ENCODE measurements at places on chromosomes 16 and 17. TPM values are rescaled to one million over a fixed set of nuclear protein-coding genes. Genes with fewer than 3 reads are reported as not detected.

Gene YBX2
- total RNA-seq: 1.7 TPM

Gene CPNE7
- 1.1 TPM for total RNA-seq

Gene CNGB1
- total RNA-seq: not detected

Gene SYCE1L
- total RNA-seq: 1.7 TPM

DNA sequence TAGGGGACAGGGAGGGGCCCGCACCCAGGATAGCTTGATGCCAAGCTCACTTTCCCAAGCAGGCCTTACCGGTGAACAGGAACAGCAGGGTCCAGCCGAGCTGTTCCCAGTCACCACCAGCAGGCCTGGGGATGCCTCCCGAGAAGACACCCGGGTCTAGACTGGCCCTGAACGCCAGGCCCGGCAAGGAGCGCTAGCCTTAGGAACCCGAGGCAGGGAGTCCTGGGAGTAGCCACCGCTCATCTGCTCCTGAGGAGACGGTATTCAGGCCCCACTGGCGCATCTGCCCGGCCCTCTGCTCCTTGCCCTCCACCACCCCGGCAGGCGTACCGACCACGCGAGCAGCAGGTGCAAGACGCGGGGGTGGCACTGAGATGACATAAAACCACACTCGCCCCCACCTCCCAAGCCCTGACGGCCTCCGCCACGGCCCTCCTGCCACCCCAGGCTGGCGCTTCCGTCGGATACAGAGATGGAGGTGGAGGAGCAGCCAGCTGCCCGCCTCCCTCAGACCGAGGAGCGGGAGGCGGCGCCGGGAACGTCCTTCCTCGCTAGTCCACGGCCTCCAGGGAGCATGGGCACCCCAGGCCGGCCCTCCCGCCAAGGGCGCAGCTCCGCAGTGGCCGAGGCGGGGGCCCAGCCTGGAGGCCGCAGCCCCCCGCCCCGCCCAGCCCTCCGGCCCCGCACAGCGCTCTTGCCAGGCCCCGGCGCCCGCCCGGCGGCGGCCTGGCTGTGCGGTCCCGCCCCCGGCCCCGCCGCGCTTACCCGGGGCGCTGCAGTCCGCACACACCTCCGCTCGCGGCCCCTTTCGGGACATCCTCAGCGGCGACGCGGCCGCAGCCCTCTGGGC, 661 bp downstream of the GIT1 start:
- DNase-seq: no peak

DNA sequence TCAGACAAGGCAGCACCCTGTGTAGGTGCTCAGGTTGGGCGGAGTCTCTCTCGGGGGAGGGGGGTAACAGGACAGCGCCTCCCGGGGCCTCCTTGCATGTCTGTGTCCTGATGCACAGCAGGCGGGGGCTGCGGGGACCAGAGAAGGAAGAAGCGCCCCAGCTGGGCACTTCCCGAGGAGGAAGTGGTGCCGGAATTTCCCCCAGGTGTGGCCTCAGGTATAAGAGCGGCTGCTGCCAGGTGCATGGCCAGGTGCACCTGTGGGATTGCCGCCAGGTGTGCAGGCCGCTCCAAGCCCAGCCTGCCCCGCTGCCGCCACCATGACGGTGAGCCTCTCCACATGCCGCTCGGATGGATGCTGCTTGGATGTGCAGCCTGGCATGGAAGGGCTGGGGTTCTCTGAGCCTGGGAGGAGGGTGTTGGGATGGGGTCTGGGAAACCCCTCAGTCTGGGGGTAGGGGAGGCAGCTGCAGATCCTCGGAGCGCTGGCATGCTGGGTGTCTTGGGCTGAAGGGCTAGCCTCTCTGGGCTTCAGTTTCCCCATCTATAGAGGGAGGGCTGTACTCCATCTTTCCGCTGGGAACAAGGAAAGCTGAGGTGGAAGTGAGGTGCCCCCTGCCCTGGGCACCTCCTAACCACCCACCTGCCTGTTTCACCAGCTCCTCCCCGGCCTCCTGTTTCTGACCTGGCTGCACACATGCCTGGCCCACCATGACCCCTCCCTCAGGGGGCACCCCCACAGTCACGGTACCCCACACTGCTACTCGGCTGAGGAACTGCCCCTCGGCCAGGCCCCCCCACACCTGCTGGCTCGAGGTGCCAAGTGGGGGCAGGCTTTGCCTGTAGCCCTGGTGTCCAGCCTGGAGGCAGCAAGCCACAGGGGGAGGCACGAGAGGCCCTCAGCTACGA, at the start of gene IL17C:
Gene IL17C, plus strand, starts transcription at position 250 of the 908 bp plus-strand sequence. Its CDS starts 70 bp downstream, at position 320.
- DNase-seq: no peak

- peak; percentile 74 for DNase-seq
These were observed 209.7 kb downstream of the RBFOX3 start for GRCh38 chr17:79400989-79401703.

DNA sequence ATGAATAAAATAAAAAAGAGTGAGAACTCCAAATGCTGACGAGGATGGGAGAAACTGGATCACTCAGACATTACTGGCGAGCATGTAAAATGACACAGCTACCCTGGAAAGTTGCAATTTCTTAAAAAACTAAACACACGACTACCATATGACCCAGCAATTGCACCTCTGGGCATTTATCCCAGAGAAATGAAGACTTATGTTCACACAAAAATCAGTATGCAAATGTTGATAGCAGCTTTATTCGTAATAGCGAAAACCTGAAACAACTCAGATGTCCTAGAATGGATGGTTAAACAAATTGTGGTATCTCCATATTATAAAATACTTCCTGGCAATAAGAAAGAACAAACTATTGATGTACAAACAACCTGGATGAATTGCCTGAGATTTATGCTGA, 357.2 kb upstream of the ASIC2 start:
- no peak for DNase-seq

DNA sequence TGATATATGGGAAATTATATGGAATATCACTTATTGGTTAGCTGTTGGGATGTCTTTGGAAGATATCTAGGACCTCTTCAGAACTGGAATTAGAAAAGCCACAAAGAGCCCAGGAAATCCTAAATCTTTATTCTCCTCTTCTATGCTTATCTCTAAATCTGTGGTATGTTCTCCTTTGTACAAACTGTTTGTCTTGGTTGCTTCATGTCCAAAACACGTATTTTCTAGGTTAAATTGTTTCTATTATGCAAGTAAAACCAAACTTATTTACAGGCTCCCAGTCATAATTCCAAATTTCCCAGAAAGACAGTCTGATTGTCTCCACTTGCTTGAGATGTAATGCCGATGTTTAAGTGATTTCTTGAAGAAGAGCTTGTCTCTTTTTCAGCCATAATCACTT, 650.9 kb downstream of the CDH11 start:
- DNase-seq: no peak

- DNase-seq: no peak
These were observed 14.2 kb upstream of the SLC52A1 start for GRCh38 chr17:5049314-5049841.

GRCh38 chr17:17042384-17042736, at the start of gene MPRIP:
Gene MPRIP, plus strand, starts transcription at chr17:17042457. Its CDS starts 392 bp downstream, at chr17:17042849.
- no peak for DNase-seq

Measured in right lobe of liver (tissue), 6 donors.